NT2/D1 (cell line): ENCODE measurements at places on chromosomes 6 and 20.

- DNase-seq: no peak
These were observed 5.3 kb downstream of the MMP9 start for GRCh38 chr20:46013829-46014516.

DNA sequence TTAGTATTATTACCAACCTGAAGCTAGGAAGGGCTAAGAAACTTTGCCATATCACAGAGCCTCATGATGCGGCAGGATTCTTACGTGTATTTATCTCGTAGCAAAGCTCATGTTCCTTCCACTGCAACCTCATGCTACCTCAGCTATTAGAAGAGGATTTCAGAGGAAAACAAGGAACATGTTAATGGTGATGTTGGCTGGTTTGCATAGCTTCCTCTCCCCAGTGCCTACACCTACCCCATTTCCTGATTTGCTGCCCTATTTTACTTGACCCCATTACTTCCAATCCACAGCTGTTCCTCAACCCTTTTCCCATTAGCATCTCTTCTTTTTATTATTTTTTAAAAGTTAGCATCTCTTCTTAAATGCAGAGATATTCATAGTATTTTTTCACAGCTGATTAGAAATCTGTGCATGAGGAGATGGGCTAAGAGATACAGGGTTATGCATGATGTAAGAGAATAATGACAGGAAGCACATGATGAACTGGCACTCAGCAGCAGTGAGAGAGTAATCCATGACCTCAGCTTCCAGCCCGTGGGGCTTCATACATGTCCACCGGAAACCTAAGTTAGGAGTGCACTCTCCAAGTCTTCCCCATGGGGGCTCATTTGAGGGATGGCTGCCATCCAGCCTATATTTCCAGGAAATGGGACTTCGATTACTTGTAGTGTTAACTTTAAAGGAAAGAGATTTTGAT is 106.1 kb upstream of the ASF1A start:
- no peak for DNase-seq

- DNase-seq: no peak
These were observed 12.1 kb upstream of the PRL start for GRCh38 chr6:22308939-22309338.

DNA sequence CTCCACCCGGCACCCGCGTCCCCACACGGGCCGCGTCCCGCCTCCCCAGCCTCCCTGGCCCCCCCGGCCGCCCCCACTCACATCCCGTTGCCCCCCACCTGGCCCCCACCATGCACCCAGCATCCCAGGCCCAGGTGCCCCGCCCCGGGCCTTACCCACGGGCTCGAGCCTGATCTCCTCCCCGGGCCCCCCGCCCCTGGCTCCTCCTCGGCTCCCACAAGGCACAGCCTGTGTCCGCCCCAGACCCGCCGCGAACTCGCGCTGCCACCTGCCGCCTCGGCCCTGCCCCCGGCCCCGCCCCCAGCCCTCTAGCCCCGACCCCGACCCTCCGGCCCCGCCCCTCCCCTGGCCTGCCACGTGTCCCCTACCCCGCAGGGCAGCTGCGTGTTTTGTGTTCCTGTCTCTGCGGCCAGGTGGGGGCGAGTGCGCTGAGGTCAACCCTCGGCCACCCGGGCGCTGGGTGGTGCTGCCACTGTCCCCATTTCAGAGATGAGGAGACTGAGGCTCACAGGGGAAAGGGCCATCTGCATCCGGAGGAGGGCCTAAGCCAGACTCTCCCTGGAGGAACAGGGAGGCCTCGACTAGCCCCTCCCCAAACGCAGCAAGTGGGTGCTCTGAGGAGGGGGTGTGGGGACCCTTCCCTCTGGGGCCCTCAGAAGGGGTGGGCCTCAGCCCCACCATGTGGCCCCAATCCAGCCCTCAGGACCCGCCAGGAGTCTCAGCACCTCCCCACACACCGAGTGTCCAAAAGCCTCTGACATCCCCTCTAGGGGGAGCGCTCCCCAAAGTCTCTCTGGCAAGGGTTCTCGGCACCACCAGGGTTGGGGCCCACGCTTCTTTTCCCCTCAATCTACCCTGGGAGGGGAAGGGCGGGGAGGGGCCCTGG is 99.8 kb downstream of the TAF4 start:
- DNase-seq: no peak

DNA sequence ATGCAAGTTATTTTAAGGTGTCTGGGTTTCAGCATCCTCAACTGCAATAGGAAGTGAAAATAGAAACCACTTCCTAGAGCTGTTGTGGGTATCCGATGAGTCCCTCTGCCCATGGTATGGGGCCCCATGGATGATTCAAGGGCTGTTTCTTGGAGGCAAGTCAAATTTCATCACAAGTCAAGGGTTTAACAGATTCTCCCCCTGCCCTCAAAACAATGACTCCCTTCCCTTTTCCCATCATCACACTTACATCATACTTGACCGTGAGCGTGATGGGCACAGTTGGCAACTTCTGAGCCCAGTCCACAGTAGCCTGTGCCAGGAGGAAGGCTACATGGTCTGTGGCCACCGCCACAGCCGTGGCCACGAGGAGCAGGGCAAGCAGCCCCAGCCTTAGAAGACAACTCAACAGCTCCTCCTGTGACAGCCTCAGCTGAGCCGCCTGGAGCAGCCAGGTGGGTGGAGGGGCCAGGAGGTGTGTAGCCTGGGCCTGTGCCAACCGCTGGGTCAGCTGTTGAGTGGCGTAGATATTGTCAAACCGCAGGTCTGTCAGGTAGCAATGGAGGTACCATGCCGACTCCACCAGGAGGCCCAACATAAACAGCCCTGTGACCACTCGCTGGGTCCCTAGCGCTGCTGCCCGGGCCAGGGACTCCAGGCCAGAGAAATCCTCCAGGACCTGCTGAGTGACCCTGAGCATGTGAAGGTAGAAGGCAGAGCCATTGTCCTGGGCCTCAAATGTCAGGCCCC is 5.2 kb downstream of the OCSTAMP start:
- DNase-seq: no peak

DNA sequence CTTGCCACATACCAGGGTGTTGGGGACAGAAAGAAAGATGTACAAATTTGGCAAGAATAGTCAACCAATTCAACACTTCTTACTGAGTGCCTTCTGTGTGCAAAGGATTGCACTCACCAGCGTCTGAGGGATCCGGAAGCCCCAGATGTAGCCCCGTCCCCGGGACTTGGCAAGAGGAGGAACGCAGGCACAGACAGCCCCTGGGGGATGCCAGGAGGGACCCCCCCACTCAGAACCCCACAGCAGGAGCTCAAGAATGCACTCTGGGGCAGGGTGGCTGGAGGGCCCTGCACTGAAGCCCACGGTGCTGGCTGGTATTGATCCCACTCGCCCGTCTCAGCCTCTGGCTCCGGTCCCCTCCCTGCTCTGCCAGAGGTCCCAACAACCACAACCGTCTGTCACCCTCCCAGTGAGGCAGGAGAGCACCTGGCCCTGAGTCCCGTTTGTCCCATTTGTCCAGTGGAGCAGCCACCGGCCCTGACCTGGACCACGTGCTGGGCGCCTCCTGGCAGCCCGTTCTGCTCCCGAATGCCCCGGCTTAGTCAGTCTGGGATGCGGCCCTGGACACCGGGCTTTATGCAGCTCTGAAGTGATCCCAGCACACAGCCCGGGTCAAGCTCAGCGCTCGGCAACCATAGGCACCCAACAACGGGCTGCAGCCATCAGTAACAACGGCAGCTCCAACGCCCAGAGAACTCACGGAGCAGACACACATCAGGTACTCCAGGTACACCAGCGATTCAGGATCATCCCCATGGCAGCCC is 128.7 kb downstream of the DLL1 start:
- DNase-seq: no peak

DNA sequence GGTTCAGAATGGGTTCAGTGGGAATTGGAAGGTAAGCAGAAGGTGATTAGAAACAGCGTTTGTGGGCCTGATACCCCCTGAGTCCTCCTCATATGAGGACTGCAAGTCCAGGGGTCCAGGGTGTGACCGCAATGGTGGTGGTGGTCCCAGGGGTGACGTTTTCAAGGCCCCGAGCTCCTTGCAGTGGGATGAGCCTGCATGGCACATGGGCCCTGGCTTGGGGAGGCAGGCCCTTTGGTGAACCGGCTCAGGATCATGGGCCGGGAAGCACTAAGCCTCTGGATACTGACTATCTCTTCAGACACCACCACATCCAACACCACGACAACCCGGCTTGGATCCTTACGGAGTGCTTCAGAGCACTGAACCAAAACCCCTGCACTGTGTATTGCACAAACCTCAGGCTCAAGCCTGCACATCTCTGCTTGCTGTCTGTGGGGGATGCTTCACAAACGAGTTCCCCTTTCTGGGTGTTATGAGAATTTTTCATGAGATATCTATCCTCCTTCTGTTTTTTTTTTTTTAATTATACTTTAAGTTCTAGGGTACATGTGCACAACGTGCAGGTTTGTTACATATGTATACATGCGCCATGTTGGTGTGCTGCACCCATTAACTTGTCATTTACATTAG is 67.9 kb downstream of the STK35 start:
- no peak for DNase-seq

GRCh38 chr6:162651505-162651904 is 76.1 kb downstream of the PRKN start:
- no peak for DNase-seq

- no peak for DNase-seq
These were observed 640 bp downstream of the SAYSD1 start for GRCh38 chr6:39114388-39114703.

DNA sequence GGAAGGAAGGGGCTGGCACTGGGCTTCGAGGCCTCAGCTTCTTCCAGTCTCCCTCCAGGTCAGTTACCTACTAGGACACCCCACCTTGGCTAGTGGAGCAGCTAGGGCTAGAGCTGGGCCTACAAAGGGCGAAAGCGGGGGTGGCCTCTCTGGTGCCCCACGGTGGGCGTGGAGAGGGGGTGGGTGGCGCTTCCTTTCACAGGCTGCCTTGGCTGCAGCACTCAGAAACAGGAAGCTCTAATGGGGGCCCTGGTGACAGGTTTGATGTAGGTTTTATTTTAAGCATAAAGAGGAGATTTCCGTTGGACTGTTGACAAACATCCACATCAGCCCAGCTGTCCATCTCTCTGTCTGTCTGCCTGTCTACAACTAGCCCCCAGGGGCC is 13.4 kb downstream of the FAM110A start:
- no peak for DNase-seq

GRCh38 chr6:76914737-76915136 is 548.6 kb downstream of the HTR1B start:
- DNase-seq: no peak

DNA sequence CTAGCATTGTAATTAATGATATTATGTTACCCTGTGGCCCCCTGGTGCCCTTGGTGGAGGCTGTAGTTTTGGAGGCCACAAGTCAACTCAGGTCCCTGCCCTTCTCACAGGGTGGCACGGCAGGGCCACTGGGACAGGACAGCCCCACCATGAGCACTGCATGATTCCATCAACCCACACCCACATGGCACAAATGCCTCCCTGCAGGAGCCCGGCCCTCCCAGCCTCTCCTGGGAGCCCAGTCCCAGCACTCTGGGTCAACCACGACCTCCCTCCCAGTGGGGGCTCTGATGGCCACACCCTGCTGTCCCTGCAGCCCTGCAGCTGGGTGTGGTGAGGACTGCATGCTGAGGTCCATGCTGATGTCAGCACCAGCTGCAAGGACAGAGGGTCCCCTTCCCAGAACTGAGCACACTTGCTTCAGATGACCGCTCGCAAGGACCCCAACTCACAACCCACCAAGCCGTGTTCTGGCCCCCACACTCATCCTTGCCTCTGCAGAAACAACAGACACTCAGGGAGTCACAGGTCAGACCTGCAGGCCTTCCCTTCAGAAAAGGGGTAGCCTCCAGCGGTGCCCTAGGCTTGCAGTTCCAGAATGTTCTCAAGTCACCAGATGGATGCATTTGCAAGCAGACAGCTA is 15.7 kb upstream of the CST7 start:
- DNase-seq: no peak

DNA sequence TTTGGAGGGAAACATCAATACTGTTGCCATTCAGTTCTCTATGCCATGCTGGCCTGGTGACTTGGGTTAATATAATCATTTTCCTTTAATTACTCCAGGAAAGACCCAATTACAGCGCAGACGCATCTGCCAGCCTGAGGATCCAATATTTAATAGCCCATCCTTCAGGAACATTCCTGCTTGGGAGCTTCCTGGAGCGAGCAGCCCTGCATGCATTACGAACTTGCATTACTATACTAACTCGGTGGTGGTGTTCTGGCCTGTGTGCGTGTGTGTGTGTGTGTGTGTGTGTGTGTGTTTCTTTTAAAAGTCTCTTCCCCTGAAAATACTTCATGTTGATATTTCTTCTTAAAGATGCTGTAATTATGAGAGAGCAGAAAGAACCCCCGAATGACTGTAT is 26.5 kb downstream of the PMEPA1 start:
- no peak for DNase-seq

DNA sequence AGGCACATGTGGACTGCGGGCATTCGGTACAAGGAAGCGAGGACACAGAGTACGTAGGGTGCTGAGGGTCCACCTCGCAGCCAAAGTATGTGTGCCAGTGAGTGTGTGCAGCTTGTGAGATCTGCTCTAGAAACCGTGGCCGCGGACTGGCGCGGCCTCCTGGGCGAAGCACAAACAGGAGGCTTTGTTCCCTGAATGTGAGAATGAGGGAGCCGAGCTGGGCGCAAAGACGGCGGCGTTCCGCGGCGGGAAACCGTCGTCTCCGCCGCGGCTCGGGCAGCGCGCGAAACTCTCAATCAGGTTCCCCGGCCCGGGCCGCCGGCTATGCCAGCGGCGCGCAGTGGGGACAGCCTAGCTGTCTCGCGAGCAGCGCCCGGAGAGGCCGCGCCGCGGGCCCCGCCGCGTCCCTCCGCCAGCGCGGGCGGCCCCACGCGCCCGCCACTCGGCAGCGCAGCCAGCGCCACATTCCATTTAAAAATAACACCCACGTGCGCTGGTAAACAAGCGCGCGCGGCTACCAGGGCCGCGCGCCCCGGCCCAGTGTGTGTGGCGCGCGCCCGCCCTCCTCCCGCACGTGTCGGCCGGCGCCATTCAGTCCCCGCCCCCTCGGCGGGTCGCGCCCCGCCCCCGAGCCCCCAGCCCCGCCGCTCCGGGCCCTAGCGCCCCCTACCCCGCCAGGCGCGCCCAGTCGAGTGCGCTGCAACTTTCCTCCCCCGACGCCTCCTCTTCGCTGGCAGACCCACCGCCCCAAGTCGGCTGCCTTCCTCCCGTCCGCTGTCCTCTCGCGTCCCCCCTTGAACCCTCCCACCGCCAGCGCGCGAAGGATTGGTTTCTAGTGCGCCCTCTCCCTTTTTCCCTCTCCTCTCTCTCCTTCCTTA is 3.0 kb upstream of the FOXO3 start:
- DNase-seq: no peak

DNA sequence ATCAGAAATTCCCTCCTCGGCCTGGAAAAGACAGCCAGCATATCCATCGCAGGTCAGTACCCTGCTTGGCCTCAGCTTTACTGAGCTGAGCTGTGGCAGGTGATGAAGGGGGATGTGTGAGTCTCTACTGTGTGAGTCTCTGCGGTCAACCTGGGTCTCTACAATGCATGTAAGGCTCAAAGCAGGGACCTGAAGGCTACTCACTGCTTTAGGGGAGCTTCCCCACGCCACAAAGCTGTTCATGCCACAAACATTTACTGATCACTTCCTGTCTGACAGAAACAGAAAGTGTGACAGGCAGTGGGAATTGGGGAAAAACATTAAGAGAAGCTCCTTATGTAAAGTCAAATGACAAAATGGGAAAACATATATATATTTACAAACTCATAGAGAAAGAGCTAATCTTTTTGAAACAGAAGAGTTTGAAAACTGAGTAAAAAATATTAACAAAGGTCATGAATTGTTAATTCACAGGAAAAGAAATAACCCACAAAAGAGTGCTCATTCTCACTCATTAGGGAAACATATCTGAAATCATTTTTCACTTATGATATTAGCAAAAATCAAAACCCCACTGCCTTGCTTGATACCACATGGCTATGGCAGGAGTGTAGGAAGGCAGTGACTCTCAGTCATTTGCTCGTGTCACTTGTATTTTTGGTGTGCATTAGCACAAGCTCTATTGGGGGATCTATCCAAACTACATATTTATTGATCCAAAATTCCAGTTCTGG is 5.8 kb downstream of the BTN3A3 start:
- no peak for DNase-seq
